ENCODE measurements at places on chromosomes 16 and 17.

GRCh38 chr16:83818276-83818675 is 10.5 kb downstream of the HSBP1 start:
- DNase-seq = no peak

DNA sequence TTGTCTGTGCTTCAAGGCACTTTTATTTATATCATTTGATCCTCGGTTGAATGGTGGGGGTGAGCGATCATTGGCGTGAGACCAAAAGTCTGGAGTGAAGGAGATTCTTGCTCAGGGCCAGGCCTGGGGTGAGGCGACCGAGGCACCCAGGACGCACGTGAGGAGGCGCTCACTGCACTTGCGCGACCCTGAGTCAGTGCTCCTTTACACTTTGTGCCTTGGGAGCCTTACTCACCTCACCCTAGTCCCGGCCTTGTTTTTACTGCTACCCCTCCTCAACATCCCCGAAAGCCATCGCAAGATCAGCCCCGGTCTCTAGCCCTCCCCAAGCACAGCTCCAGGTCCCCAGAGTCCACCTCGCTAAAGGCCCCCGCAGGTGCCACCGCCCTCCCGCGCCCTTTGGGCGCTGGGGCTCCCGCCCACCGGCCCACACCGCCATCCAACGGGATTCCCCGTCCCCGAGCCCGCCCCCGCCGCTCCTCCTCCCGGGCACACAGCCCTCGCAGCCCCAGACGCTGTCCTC is 496 bp downstream of the EZH1 start:
- DNase-seq = no peak

DNA sequence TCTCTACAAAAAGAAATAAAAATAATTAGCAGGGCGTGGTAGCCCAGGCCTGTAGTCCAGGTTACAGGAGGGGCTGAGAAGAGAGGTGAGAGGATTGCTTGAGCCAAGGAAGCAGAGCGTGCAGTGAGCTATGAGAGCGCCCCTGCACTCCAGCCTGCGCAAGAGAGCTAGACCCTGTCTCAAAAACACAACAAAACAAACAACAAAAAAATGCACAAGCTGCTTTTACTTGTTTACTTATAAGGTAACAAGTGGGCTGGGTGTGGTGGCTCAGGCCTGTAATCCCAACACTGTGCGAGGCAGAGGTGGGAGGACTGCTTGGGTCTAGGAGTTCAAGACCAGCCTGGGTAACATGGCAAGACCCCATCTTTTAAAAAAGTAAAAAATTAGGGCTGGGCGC is 1.7 kb downstream of the CYTH1 start:
- no peak for DNase-seq

DNA sequence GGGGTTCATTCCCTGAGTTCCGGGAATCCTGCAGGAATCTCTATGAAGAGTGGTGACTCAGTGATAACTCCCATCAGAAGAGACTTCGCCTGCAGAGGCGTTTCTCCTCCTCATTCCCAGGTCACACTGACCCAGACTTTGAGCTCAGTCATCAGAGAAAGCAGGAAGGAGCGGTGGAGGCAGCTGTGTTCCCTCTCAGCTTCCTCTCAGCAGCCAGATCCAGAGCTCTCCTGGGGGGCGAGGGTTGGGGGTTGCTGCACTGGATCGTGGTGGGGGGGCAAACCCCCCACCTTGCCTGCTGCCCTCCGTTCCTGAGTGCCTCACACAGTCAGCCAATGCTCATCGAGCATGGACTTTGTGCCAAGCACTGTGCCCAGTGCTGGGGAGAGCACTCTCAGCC is 271.2 kb downstream of the CBLN1 start:
- DNase-seq = no peak

GRCh38 chr16:10979717-10980601 is 35.6 kb downstream of the CLEC16A start:
- peak; percentile 84 for DNase-seq

GRCh38 chr16:4213737-4214136 is 28.1 kb downstream of the SRL start:
- DNase-seq = no peak

DNA sequence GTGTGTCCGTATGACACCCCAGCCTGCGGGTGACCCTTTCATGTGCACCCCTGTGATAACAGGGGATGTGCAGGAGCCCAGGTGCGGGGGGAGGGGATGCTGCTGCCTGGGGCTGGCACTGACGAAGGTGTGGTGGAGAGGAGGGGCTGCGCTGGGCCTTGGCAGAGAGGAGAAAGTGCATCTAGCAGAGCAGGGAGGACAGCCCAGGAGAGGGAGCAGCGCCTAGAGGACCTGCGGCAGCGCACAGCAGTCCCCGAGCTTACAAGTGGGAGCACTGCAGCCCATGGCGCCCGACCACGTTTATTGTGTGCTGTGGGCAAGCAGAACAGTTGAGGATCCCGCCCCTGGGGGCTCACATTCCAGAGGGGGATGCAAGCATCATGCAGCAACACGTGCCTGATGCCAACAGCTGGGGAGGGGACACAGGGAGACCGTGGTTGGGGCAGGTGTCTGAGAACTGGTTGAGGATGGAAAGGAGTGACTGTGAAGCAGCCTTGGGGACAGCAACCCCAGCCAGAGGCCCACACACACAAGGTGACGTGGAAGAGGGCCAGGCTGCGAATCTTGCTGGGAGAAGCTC is 10.9 kb upstream of the SLC7A5 start:
- no peak for DNase-seq

GRCh38 chr16:11914210-11915113 is 1.3 kb downstream of the GSPT1 start:
- peak; percentile 44 for DNase-seq
